ENCODE measurements at places on chromosomes 3 and 15.

- no peak for DNase-seq
Observed at GRCh38 chr3:43366885-43367284, 80.5 kb downstream of the SNRK start.

GRCh38 chr15:86316726-86317383 lies 237.2 kb downstream of the AGBL1 start:
- DNase-seq: no peak

DNA sequence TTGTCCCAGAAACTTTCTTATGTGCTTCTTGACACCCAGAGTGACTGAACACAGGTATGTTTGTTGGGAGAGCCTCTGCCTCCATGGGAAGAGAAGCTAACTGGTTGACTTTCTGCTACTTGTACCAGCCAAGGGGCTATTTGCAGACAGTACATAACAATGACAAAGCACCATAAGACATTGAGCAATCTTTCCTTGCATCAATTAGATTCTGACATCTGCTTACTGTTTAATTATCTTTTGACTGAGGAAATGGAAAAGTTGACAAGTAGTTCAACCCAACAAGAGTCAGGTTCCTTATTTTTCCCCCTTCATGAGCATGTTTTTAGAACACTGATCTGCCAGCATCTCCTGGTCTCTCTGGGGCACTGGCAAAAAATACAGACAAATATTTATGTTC lies 157.7 kb downstream of the RPLP1 start:
- DNase-seq: no peak

GRCh38 chr15:51842852-51843737 lies 13.6 kb downstream of the TMOD3 start:
- DNase-seq: peak; percentile 95

- no peak for DNase-seq
Observed at GRCh38 chr3:123096731-123097130, 29.9 kb downstream of the PDIA5 start.

DNA sequence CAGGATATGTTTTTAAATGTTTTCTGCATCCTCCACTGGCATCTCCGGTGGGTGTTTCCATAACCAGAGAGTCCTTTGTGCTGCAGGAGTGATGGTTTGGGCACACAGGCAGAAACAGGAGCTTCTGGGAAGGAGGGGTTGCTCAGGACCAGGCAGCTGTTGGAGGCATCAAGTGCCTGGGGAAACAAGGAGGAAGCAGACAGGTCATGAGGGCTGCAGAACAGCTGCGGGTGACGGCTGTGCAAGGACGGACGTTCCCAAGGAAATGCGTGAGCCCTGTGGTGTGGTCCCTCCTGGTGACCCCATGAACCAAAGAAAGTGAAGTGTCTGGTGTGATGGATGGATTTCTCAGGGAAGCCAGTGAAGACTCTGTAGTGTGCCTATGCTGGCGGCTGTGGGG lies 61.2 kb upstream of the TNFAIP8L3 start:
- no peak for DNase-seq

DNA sequence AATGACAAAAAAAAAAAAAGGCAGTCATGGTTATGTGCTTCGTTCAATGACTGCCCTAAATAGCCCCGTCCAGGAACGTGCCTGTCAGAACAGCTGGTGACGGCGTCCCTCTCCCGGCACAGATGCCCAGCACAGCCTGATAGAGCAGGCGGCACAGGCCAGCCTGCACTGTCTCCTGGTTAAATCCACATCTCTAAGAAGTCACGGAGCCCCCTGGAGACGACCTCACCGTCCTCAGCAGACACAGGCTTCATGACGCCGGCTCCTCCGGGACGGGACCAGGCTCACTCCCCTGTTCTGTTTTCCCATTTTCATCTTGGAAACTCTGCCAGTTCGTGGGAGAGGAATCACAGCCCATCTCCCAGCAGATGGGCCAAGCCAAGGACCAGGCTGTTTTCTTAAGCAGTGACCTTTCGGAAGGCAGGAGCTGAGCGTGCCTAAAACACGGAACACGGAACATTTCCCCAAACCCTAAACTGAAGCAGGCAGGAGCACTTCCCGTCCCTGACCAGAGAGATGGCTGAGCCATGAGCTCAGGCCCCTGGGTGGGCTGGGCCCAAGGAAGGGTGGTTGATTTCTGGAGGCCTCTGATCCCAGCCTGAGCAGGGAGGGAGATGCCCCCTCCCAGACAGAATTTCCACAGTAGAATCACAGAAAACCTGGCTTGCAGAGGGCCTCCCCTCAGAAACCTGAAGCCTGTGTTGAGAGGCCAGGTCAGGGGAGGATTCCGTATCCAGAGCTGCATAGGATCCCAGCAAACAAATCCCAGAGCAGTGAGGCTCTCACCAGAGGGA lies 35.9 kb downstream of the ADCY5 start:
- DNase-seq: no peak

GRCh38 chr3:178584722-178585380 lies 48.6 kb downstream of the KCNMB2 start:
- DNase-seq: no peak

DNA sequence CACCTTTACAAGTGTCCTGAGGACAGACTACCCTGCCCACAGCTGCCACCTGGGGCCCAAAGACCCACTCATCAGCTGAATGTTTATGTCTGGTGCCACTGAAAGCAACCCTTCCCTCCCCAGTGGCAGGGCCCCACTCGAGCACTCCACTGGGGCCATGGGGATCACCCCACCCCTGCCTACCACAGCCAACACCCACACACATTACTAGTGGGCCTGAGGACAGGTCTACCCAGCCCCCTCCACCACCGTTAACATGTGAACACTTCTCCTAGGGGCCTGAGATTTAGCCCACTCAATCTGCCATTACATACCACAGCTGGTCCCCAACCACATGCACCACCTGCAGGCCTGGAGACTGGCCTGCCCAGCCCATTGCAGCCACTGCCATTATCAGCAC lies 52.3 kb downstream of the ADAM10 start:
- DNase-seq: no peak

GRCh38 chr3:71997066-71997653 lies 212.2 kb upstream of the PROK2 start:
- DNase-seq: no peak

DNA sequence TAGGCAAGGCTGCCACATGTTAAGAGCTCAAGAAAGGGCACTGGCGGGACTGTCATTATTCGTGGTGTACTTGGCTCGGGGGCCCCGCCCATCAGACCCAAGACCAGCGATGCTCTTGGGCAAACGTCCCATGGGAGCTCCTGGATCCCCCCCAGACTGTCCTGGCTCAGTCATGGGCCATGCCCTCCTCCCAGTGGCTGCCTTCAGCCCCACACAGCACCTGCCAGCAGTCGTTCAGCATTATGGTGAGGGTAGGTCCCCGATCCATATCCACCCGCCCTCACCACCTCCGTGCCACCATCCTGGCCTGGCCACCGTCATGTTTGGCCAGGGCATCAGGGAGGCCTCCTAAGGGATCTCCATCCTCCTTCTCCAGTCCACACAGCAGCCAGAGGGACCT lies 51.4 kb upstream of the IQSEC1 start:
- no peak for DNase-seq

DNA sequence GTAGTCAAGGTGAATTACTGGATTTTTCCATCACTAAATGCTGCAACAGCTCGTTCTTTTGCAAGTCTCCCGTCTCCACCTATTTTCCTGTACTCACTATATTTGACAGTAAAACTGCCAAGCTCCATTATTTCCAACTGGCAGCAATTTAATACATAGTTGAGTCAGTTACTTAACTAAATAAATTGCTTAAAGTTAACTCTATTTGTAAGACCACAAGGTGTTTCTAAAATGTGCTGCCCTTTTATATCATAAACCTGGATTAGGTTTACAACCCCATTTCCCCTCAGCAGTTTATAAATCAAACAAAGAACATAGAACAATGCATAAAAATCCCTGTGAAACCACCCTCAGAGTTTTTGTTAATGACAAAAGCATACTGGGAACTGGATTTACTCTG lies 211.4 kb upstream of the DPH6 start:
- DNase-seq: no peak

GRCh38 chr15:38163658-38164057 lies 89.0 kb upstream of the SPRED1 start:
- DNase-seq: no peak

DNA sequence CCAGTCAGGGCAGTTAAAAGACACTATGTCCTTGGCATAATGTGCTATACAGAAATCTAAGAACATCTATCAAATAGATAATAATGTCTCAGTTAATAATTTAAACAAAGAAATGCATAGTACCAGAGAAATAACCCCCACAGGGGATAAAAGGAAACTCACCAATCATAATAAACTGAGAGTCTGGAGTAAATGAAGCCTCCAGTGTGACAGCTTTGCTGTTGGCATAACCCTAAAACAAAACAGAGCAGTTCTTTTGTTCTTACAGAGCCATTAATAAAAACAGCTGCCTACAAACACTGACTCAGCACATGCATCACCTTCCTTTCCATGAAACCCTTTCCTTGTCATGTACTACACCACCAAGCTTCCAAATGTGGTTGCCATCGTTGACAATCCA lies 13.5 kb downstream of the PPM1M start:
- DNase-seq: no peak

GRCh38 chr3:161035711-161036110 lies 69.4 kb downstream of the B3GALNT1 start:
- DNase-seq: peak; percentile 5

- DNase-seq: no peak
Observed at GRCh38 chr3:183653209-183654064, 18.0 kb downstream of the KLHL24 start.

- DNase-seq: peak; percentile 88
Observed at GRCh38 chr3:122609798-122610559, 32.5 kb downstream of the PARP15 start.

DNA sequence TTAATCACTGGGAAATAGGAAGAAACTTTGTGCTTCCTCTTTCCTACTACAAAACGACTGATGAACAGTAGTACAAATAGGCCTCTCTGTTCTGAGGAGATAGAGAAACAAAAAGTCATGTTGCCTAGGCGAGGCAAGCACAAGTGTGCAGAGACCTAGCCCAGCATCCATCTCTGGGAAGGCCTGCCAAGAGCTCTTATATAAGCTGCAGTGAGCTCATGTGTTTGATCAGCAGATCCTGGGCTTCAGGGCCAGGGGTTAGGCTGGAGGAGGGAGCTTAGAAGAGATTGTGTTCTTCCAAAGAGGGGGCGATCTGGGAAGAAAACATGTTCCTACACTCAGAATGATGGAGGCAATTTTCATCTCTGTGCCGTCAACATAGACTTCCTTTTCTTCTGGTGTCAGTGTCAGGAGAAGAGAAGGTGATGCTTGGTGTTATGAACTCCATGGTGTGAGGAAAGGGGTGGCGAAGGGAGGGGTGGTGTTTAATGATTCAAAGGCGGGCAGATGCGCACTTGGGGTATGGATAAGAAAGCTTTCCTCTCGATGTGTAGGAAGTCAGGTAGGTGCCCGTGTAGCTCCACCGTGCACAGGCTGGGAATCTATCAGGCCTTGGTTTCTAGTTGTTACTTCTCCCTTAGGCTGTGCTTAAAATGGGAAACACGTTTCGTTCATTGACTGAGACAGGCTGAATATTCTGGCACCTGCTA lies 29.5 kb upstream of the ETV5 start:
- DNase-seq: no peak

DNA sequence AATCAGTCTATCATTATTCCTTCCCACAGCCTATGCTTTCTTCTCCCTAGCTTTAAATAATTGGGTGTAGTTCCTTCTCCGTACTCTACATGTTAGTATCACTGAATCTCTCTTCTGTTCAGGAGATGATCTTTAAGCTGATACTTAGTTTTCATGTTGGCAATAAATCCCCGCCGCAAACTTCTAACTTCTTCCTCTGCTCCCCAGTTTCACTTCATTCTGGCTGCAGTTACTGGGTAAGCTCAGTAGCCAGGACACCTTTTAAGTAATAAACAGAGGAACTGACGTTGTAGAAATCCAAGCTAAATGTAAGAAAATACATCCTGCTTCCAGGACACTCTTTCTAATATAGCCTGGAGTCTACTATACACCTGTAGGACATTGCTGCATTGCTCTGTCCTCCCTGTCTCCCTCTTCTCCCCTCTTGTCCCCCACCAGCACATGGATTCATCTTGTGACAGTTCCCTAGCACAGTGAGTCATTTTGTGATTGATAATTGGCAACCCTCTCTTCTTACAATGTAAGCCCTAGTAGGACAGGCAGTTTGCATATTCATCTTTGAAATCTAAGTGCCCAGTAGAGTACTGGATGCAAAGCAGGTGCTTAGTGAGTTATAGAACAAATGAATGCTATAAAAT lies 598.2 kb downstream of the UNC13C start:
- DNase-seq: no peak

DNA sequence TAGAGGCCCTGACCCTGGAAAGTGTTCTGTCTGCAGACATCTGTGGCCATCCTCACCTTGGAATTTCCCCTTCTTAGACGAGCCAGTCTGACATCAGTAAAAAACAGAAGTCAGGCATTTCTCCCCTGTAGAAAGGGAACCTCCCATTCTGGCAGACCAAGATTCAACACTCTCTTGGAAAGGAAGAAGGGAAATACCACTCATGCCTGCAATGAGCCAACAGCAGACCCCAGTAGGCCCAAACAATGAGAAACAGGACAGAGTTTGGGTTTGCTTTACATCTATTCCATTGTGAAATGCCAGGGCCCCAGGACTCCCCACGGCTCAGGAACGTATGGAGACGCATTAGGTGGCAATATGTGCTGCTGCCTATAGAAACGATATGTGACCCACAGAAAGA lies 264.0 kb upstream of the NSMCE3 start:
- no peak for DNase-seq

- DNase-seq: no peak
Observed at GRCh38 chr15:23760024-23760423, 72.9 kb upstream of the NDN start.

DNA sequence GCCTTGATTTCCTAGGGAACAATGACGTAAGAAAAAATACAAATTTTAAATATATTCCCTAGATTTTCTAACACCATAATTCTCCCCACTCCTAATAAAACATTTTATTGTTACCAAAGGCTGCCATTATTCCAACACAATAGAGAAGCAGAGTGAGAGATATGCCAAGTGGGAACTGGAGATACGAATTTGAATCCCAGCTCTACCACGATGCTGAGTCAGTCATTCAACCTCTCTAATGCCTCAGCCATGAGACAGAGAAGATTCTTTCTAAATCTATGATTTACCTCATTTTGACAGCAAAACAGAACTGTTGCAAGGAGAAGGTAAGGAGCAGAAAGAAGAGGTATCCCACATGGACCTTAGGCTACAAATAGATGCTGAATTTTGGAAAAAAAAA lies 112.5 kb downstream of the IGF2BP2 start:
- no peak for DNase-seq

- no peak for DNase-seq
Observed at GRCh38 chr3:139357899-139358298, 14.1 kb downstream of the MRPS22 start.

DNA sequence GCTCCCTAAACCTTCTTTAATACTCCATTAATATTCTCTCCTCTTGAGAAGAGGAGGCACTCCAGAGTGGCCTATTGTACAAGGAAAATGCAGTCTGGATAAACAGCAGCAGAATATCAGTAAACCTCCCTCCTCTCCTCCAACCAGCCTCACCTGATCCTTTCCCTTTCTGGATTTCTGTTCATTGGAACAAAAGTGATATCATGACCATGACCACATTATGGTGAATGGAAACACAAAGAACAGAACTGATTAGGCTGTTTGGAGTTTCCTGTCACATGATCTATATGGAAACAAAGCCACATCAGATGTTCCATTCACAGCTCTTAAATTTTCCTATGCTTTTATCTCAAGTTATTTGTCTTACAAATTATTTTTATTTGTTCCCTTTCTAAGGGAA lies 14.6 kb downstream of the C2CD4B start:
- DNase-seq: no peak

GRCh38 chr3:157023226-157023625 lies 136.7 kb downstream of the CCNL1 start:
- no peak for DNase-seq

- DNase-seq: no peak
Observed at GRCh38 chr3:188220097-188220788, 66.3 kb downstream of the LPP start.

GRCh38 chr15:23648920-23649515 lies 1.4 kb upstream of the MAGEL2 start:
- DNase-seq: no peak
